Stimulated activated CD8-positive, alpha-beta memory T cell treated with anti-CD3 and anti-CD28 coated beads, Interleukin-4, amount 100 ng/mL, for 4 hours (primary cell): ENCODE measurements at places on chromosomes 13 and 19.

DNA sequence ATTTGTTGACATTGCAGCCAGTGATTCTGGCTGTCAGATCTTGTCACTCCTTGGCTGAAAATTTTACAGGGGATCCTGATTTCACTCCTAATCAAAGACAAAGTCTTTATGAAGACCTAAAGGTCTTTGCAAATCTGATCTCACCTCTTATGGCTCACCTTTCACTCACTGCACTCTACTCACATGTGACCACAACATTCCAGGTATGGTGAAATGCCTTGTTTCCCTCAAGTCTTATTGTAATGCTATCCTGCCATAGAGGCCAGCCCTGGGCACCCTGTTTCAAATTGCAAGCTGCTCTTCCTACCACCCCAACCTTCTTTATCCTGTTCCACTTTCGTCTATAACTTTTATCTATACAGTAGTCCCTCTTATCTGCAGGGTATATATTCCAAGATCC lies 200.1 kb downstream of the NDFIP2 start:
- no peak for DNase-seq

DNA sequence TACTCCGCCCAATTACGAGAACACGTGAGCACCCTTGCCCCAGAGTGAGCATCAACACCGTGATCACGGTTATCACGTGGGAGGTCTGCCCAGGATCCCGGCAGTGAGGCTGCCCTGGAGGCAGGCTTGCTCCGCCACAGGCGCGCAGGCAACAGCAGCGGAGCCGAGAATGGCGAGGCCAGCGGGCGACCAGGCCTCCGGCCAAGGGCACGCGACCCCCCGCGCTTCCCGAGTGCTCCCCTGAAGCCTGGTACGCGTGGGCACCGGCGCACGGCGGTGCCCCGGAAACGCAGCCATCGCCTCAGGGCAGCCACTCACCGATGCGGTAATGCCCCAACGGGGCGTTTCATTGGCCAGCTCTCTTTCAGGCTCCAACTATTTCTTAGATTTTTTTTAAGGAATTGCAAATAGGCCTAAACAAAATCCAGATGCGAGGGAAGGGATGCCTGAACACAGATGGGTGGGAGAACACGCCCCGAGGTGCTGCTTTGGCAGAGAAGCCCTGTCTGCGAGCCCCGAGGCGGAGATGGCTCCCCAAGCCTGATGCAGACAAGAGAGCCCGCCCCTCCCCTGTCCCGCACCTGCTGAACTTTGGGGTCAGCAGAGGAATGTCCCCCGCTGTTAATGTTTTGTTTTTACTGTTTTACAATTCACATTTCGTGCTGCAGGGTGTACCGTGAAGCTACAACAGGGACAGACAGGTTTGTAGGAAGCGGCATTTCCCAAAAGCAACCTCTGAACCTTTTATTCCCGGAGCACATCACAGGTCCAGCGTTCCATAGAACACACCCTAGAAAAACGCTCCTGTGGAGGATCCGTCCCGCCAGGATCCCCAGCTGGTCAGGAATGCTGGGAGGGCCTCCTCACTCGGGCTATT lies 132.7 kb downstream of the ZDHHC20 start:
- DNase-seq = peak; percentile 3

DNA sequence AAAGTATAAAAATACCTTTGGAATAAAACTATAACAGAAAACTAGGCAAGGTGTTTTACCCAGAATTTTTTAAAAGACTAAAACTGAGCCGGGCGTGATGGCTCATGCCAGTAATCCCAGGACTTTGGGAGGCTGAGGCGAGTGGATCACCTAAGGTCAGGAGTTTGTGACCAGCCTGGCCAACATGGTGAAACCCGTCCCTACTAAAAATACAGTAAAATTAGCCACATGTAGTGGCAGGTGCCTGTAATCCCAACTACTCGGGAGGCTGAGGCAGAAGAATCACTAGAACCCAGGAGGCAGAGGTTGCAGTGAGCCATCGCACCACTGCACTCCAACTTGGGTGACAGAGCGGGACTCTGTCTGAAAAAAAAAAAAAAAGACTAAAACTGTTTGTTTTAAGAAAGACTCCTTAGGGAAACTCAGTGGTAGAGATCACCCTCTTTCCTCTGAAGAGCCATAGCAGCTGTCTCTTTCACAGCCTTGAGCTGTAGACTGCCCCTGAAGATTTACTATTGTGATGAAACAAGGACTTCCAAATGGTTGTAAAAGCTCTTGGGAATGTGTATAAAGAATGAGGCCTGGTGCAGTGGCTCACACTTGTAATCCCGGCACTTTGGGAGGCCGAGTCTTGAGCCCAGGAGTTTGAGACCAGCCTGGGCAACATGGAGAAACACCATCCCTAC lies 14.7 kb upstream of the KCTD4 start:
- DNase-seq = no peak

GRCh38 chr13:31201341-31202031 lies 1.7 kb downstream of the B3GLCT start:
- DNase-seq = no peak

GRCh38 chr19:36051637-36052036 lies 2.4 kb downstream of the THAP8 start:
- DNase-seq = no peak

DNA sequence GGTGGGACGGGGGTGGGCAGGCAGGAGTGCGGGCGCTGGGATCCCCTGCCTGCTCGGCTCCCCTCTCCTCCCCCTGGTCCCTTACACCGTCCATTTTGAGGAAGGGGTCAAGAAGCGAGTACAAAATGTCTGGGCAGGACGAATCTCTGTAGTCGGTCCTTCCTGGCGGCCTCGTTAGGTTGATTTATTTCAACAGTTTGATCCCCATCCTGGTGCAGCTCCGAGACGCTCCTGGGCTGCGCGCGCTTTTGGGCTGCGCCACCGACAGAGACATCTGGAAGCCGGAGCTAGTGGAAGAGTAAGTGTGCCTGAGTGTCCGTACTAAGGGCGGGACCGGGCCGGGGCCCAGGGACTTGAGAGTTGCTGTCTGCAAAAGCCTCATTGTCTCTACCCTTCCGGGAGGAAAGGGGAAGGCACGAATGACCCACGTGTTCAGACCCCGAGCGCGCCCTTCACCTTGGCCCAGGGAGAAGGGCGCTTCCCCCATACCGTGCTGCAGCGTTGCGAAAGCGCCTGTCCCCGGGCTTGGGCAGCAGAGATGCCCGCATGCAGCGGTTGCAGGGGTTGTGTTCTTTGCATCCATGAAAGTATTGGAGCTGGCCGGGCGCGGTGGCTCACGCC lies 1.8 kb downstream of the ZNF114 start:
- no peak for DNase-seq

DNA sequence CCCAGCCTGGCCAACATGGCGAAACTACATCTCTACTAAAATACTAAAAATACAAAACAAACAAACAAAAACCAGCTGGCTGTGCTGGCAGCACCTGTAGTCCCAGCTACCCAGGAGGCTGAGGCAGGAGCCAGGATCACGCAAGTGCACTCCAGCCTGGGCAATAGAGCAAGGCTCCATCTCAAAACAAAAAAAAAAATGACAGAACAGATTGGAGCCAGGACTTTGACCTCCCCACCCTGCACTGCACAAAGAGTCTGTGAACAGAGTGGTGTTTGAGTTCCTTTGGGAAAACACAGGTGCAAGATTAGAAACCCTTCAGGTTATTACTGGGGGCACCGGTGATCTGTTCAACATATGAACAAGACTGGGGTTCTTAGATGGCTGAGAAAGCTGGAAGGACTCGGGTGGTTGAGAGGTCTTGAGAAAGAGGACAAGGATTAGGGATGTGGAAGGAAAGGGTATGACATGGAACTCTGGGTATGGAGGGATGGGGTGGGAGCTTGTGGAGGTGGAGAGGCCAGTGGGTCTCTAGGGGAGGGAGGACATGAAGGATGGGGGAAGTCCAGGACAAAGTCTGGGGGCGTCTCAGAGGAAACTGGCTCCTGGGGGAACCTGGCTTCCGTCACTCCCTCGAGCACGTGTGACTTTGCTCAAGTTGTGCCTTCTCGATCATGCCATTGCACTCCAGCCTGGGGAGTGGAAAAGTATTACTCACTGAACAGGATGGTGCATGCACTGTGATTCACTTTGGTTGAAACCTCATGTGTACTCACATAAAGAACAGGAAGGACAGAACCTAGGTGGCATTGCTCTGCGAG lies 25.9 kb downstream of the RCN3 start:
- no peak for DNase-seq

DNA sequence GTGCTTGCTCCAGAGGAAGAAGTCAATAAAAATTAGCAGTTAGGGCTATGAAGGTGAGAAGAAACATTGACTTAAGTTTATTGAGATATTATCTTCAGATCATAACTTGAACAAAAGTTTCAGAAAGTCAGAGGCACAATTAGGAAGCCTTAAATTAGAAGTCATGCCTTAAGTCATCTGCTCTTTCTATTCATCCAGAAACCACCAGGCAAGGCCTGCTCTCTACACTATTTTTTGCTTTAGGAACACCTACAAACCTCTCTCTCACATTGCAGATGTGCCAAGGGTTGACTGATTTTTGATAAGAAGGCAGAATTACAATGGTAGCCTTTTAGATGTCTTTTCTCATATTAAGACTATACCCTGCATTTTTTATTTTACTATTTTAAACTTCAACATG lies 268.7 kb downstream of the SPRY2 start:
- DNase-seq = no peak

GRCh38 chr13:67086260-67086659 lies 143.9 kb downstream of the PCDH9 start:
- DNase-seq = no peak

DNA sequence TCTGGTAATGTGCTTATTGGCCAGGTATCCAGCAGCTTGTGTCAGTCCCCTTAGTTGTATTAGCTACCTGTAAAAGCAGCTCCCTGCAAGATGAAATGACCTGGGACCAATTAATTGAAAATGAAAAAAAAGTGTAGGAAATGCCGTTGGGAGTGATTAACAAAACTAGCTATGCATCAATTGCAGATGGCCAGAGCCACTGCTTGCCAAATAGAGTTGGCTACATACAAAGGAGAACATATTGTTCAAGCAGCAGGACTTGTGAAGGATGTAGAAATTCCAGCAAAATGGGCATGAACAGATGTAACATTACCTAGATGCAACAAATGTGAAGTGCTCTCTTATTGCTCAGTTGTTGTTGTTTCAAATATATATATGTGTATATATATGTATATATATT lies 300.5 kb downstream of the PCDH17 start:
- no peak for DNase-seq

DNA sequence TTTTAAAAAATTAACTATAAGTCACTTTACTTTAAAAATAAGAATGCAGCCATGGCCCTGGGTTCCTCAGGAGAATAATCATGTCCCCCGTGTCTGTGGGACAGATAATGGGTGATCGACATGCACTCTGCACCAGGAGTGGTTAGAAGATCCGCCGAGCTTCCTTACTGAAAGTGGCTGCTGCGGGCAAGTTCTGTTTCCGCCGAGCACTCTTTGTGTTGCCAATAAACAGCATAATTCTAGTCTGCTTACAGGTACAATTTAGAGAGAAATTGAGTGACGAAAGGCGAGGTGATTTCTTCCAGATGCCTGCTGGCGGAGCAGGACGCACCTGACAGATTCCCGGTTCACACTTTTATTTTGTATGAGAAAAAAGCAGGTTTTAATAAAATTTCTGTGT lies 139.0 kb downstream of the SOX1 start:
- no peak for DNase-seq

GRCh38 chr19:18514800-18515682 lies 6.8 kb downstream of the ELL start:
- DNase-seq = no peak

DNA sequence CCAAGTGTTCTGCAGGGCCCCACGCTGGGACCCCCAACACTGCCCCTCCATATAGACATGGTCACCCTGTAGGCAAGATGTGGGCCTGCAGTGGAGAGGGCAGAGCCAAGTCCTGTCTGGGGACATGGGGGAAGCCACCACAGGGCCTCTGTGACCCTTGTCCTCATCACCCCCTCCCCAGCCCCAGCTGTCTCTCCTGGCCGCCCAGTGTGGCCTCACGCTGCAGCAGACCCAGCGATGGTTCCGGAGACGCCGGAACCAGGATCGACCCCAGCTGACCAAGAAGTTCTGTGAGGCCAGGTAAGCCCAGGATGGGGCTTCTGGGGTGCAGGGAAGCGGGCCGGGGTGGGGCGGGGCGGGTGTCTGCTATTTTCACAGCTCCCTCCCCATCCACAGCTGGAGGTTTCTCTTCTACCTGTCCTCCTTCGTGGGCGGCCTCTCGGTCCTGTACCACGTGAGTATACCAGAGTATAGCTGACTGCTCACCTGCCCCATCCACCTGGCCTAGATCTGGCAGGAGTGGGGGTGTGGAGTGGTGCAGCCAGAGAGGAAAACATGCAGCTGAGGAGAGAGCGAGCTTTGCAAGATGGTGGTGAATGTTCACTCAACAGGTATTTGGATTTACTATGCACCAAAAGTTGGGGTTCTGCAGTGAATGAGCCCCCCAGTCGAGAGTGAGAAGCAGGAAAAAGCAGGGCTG lies 46.4 kb downstream of the CERS4 start:
- DNase-seq = no peak

DNA sequence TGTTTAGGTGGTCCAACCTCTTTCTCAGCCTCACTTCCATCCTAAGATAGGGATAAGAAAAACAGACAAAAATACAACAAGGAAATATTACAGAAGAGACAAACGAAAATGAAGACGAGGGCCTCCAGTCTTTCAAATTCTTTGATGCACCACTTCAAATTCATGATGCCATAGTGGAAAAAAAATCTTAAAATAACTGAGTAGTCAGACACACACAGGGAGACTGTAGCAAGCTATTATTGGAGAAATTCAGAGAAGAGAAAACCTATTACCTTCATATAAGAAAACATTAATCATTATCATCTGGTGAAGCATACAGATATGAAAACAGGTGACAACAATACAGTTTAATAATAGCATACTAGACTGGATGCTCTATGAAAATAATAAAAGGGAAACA lies 548.2 kb downstream of the KCTD12 start:
- no peak for DNase-seq

- no peak for DNase-seq
These were observed 14.9 kb downstream of the ARHGAP35 start for GRCh38 chr19:46875657-46876056.

GRCh38 chr19:5623397-5624017 lies 624 bp downstream of the SAFB start:
- DNase-seq = no peak

DNA sequence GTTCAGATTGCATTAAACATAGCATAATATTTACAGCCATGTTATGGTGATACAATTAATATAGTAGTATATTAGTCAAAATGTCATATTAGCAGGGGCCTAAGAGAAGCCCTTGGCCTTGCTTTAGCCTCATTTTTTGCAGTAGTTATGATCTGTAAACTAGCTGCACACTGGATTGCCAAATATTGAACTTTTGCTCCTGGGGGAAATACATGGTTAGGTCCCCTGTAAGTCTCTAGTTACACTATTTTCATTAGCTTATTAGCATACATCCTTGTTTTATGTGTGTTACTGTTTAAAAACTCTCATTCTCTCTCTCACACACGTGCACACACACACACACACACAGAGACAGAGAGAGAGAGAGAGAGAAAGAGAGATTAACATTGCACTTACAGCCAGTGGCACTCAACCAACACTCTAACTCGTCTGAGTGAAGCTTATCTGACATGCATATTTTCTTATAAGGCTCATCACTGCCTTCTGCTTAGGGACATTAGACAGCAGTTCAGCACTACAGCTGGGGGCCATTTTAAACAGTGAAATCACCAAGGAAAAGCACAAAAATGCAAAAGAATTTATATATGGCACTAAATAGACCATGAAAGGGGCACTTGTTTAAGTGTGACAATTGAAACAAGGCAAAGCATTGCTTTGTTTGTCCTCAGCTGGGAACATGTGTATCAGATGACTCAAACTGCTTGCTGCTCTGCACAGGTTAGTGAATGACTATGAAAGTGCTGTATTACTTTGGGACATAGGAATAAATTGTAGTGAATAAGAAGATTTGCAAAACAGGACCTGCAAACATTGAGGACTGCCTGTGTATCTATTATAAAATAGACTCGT lies 278.7 kb downstream of the GPC6 start:
- DNase-seq = no peak

GRCh38 chr13:34156841-34157365 lies 339.0 kb downstream of the RFC3 start:
- no peak for DNase-seq
